ENCODE measurements at places on chromosomes 1 and 21. TPM values are rescaled to one million over a fixed set of nuclear protein-coding genes. Genes with fewer than 3 reads are reported as not detected.

The CBR1 gene
- 71.8 TPM for total RNA-seq

The C4BPB gene
- total RNA-seq, result not detected

The CR1L gene
- total RNA-seq, result not detected

The SHE gene
- 77.0 TPM for total RNA-seq

The ST6GALNAC5 gene
- not detected for total RNA-seq

The RNU1-1 gene
- under 0.01 TPM for total RNA-seq

The TMPRSS3 gene
- not detected for total RNA-seq

Measured in thoracic aorta endothelial cell (primary cell).